T-helper 2 cell treated with Interferon-gamma antibody and Interleukin-4, amounts not matched to agents 5 μg/mL and 100 μg/mL, for 36 hours (primary cell): ENCODE measurements at places on chromosomes 2 and 18.

- DNase-seq = no peak
Observed at GRCh38 chr2:150803689-150804398, 316.4 kb upstream of the RND3 start.

- no peak for DNase-seq
Observed at GRCh38 chr2:6956566-6956965, 39.4 kb downstream of the RNF144A start.

DNA sequence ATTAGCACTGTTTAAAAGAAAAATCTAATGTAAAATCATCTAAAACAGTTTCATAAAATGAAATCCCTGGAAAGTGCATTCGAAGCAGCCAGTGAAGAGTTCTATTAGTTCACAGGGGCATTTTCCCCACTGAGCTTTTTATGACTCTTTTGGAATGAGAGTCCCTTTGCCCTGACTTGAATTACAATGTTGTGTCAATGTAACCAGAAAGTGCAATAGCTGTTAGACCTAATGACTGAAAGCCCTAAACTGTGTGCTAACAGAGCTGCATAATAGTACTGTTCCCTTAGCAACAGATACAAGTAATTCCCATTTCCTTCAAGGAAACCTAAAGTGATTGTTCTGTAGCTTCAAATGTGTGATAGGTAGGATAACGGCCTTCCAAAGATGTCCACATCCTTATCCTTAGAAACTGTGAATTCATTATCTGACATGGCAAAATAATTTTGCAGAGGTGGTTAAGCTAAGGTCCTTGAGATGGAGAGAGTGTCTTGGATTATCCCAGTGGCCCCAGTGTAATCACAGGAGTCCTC lies 134.4 kb downstream of the L3MBTL4 start:
- no peak for DNase-seq

- DNase-seq = no peak
Observed at GRCh38 chr2:16726147-16726546, 60.5 kb upstream of the CYRIA start.

GRCh38 chr2:222955008-222955407 lies 94.2 kb downstream of the ACSL3 start:
- DNase-seq = no peak
